ENCODE measurements at places on chromosomes 12 and 14. TPM values are rescaled to one million over a fixed set of nuclear protein-coding genes. Genes with fewer than 3 reads are reported as not detected.

GRCh38 chr12:54879579-54879978 is 25.3 kb downstream of the MUCL1 start:
- no peak for DNase-seq

- no peak for DNase-seq
These were observed 377.4 kb downstream of the NAV3 start for GRCh38 chr12:78208092-78208491.

- DNase-seq = no peak
These were observed 6.9 kb downstream of the ZBTB39 start for GRCh38 chr12:56999456-56999855.

DNA sequence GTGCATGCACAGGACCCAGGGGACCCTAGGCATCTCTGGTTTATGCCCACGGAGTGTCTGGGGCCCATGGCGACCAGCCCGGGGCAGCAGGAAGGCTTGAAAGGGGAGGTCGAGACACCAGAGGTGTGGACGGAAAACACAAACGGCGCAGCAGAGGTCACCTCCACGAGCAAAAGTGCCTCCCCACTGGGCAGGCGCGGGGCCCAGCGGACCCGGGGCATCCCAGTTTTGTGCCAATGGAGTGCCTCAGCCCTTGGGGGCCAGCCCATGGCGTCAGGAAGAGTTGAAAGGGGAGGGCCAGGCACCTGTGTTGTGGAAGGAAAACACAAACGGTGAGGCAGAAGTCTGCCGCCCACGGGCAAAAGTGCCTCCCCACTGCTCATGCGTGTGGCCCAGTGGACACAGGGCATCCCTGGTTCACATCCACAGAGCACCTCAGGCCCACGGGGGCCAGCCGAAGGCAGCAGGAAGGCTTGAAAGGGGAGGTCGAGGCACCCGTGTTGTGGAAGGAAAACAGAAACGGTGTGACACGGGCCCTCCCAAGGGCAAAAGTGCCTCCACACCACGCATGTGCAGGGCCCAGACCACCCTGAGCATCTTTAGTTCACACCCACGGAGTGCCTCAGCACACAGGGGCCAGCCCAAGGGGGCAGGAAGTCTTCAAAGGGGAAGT is 378.8 kb downstream of the ALG10 start:
- no peak for DNase-seq

GRCh38 chr12:39571351-39571750 is 48.3 kb downstream of the ABCD2 start:
- DNase-seq = peak; percentile 52

Gene DPPA3
- total RNA-seq = not detected

Gene SLC25A47
- total RNA-seq = not detected
